HS-27A (cell line): ENCODE measurements at places on chromosomes 6 and 20.

- DNase-seq: no peak
Measured at GRCh38 chr6:96522465-96523009, 931 bp downstream of the UFL1 start.

DNA sequence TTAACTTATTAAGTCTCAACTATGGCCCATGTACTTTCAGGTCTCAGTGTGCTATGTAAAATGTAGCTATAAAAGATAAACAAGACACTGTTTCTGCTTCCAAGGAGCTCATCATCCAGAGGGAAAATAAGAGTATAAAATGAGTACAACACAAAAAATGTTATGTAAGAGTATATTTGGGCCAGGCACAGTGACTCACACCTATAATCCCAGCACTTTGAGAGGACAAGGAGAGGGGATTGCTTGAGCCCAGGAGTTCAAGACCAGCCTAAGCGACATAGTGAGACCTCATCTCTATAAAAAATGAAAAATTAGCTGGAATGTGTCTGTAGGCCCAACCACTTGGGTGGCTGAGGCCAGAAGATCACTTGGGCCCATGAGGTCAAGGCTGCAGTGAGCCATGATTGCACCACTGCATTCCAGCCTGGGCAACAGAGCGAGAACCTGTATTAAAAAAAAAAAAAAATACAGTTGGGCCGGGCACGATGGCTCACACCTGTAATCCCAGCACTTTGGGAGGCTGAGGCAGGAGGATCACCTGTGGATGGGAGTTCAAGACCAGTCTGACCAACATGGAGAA lies 124.0 kb downstream of the EDN1 start:
- DNase-seq: no peak

GRCh38 chr20:14337400-14338171 lies at the start of gene FLRT3:
Gene FLRT3 (minus strand): TSS chr20:14337612. CDS start chr20:14327506, 10,106 bp downstream.
- DNase-seq: peak; percentile 95

GRCh38 chr20:63471981-63472831 lies at the start of gene KCNQ2:
Gene KCNQ2 (minus strand): TSS chr20:63472655. CDS start chr20:63472463, 192 bp downstream.
- no peak for DNase-seq

DNA sequence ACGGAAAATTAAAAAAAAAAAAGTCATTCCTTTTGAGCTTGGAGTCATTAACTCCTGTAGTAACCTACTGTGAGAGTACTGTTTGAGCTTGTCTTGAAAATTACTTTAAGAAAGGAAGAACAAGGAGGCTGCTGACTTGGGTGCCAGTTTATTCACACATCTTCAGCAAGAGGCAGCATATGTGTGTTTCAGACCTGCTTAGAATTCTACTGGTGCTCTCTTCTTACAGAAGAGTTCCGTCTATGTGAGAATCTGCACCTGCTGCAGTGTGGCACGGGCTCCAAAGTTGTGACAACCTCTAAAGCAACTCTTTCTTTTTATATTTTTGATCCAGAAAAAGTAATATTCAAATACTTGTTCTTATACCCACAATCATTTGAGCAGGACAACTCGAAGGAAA lies 117.4 kb upstream of the SOX4 start:
- no peak for DNase-seq

GRCh38 chr6:160111806-160112205 lies 9.8 kb upstream of the SLC22A1 start:
- no peak for DNase-seq

GRCh38 chr20:61936701-61937131 lies 129.0 kb downstream of the TAF4 start:
- DNase-seq: no peak

DNA sequence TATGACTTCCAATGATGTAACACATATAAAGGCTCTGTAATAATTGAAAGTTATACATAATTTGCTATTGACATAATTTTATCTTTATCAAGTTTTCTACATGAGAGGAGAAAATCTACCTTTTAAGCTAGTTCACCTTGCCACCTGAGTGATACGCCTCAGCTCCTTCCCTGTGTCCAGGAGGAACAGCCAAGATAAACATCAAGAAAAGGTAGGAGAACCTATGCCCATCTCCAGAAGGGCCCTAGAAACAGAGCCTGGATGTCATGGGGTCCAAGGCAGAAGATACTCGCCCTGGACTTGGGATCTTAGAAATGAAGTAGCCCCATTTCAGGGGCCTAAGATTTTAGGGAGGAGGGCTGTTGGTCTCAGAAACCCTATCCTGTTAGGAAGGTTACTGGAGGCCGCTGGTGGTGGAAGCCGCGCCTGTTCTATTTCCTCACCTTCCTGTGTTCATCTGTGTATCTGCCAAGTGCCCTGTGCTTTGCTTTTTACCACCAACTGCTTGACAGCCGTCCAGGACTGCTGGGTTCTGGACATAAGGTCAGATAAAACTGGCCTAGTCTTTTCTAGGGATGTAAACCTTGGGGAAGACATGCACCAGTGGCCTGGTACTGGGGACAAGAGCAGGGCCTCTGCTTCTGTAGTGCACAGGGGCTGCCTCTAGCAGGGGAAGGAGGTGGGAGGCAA lies 178.5 kb downstream of the ARID1B start:
- no peak for DNase-seq

- no peak for DNase-seq
Measured at GRCh38 chr6:166583230-166583965, 3.1 kb downstream of the RAMACL start.

DNA sequence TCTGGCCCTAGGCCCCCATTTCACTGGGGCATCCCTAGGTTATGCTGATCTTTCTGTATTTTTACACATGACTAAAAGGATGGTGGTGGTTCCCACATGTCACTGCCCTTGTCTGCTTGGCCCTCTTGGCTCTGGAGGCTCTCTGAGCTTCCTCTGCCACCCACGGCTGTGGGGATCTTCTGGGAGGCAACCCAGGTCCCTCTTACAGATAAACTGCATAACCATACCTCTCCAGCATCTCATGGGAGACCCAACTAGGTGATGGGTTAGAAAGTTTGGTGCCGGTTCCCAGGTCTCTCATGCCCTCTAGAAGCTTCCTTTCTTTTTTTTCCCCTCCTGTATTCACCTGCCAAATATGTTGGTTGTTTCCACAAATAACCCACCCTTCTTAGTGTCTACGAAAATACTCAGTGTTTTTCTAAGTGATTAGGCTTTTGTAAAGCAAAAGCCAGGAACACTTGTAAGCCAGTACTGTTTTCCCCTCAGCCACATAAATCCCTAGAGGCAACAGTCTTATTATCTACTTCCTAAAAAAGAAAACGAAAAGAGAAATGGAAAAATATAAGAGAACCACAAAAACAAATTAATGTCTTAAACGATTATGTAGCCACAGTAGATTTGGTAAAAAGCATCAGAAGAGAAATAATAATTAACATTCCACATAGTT lies 71.7 kb upstream of the SMLR1 start:
- no peak for DNase-seq

DNA sequence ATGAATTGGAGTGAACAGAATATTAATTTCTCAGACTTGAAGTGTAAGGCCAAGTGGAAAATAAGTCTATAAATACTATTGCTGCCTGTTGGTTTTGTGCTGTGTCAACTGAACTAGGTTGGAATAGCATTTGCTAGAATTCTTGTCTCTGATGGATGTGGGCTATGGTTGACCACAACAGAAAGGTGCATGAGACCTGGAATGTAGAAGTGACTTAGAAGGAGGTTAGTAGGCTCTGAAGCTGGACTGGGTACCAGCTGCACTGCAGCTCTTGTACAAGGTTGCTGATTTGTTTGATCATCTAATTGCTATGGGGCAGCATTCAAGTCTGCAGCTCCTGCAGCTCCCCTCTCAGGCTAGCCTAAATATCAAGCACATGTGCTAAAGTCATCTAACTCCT lies 479.0 kb upstream of the NRSN1 start:
- no peak for DNase-seq

DNA sequence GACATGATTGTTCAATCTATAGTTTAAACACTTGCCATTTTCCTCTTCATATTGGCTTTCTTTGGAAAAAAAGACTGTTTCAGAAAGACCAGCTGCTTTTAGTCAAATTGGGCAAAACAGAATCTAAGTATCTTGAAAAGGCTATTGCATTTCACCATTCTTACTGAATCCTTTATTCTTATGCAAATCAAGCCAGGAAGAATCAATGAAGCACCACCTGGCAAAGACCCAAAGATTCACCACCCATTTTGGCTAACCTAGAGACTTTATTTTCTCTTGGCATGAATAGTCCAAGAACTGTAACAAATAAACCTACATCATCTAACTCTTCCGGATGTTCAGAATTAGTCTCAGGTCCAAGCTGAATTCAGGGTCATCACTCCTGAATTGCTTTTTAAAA lies 71.3 kb upstream of the EYA4 start:
- DNase-seq: no peak

DNA sequence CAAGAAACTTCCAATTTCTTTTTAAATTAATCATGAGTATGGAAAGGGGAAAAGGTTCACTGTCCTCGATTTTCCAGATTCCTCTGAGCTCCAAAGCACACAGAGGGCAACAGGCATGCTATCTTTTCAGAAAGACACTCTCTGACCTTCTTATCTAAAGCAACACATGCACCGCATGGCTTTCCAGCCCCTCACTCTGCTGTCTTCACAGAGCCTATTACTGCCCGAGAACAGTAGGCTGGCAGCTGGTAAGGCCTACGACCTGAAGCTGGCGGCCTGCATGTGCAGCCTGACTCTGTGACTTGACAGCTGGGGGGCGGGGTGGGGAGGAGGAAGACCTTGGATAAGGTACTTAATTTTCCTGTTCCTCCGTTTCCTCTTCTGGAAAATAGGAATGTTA lies 86.3 kb downstream of the ELOVL4 start:
- no peak for DNase-seq

GRCh38 chr6:106894978-106895702 lies 79.4 kb downstream of the CD24 start:
- DNase-seq: no peak

DNA sequence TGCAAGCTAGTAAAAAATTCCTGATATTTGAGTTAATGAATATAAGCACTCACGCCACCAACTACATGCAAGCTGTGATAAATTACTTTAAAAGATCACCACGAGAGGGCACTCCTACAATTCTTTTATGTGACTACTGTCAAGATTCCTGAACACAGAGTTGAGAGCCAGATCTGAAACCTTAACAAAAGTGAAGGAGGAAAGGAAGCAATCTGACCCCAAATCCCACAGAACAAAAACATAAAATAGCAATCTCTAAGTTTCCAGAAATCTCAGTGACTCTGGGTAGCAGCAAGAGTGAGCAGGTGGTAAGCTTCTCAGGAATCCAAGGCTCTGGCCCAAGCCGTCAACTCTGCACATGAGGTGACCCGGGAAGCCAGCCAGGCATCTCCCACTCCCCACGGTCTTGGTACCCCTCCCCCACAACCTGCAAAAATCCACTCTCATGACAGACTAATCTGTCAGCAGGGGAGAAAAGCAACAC lies 55.1 kb downstream of the STAU1 start:
- peak; percentile 35 for DNase-seq

DNA sequence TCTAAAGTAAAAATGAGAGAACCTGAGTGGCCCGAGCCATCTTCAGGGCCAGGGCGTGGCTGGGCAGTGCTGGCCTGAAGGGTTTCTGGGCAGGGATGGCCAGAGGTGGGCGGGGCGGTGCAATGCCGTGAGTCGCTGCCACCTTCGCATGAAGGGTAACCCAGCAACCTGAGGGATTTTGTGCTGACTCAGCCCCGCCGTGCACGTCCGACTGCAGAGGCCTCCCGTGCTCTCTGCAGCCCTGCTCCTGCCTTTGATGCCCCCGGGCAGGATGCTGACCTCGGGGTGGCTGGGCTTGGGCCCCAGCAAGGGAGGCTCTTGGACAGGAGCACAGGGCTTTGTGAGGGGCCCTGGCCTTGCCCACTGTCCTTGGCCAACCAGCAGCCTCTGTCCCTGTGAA lies 81.7 kb upstream of the GATA5 start:
- DNase-seq: no peak

DNA sequence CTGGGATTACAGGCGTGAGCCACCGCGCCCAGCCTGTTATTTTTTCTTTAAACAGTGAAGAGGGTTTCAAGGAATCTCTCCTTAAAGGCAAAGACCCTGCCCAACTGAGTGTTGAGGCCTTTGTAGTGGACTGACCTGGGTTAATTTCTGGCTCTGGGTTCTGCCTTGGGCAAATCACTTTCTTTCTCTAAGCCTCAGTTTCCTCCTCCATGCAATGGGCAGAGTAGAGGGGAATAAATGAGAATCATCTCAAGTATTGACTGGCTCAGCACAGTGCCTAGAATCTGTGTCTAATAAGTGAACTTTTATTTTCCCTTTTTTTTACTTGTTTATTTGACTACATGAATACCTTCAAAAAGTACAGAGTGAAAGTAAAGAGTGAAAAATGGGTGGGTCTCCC lies 31.0 kb upstream of the SLC9A8 start:
- DNase-seq: no peak

DNA sequence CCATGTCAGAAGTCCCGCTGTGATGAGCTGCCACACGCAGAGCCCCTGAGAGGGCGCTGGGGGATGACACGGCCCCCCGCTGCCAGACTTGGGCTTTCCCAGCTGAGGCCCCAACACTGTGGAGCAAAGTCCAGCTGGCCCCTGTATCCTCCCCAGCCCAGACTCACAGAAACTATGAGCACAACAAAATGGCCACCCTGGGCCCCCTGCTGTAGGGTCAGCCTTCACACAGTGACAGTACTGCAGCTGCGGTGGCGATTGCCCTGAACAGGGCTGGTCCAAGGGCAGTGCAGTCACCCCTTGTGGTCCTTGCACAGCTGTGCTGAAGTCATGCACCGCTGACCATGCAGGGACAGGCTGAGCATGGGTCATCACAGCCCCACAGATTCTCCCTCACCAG lies 78.2 kb upstream of the CST7 start:
- DNase-seq: no peak

DNA sequence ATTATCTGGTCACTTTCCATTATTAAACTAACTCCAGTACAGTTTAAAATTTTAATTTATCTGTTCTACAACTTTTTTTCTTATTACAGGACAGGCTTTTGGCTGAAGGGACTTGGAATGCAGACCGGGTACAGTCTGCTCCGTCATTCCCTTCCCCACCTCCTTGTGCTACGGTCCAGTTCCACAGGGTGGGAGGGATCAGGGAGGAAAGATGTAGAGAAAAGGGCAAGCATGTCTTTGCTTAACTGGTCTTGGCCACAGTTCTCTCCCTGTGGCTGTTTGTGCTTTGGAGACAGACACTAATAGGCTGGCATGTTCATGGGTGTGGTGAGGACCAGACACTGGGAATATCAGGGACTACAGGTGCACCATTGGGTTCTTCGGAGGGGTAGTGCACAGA lies 12.1 kb upstream of the RGS17 start:
- DNase-seq: no peak

- no peak for DNase-seq
Measured at GRCh38 chr6:33638556-33638955, 17.4 kb downstream of the ITPR3 start.

- DNase-seq: no peak
Measured at GRCh38 chr6:139016337-139017213, 12.0 kb upstream of the ABRACL start.

- DNase-seq: no peak
Measured at GRCh38 chr20:58675146-58675584, 17.4 kb upstream of the NPEPL1 start.

GRCh38 chr6:29631860-29632731 lies 887 bp downstream of the GABBR1 start:
- DNase-seq: no peak

- DNase-seq: no peak
Measured at GRCh38 chr6:19325335-19325789, 511.8 kb upstream of the ID4 start.
